ENCODE measurements at places on chromosomes 5 and 9. TPM values are rescaled to one million over a fixed set of nuclear protein-coding genes. Genes with fewer than 3 reads are reported as not detected.
A peak's percentile ranks its signal among the peaks of the same experiment; 100 is the strongest.

DNA sequence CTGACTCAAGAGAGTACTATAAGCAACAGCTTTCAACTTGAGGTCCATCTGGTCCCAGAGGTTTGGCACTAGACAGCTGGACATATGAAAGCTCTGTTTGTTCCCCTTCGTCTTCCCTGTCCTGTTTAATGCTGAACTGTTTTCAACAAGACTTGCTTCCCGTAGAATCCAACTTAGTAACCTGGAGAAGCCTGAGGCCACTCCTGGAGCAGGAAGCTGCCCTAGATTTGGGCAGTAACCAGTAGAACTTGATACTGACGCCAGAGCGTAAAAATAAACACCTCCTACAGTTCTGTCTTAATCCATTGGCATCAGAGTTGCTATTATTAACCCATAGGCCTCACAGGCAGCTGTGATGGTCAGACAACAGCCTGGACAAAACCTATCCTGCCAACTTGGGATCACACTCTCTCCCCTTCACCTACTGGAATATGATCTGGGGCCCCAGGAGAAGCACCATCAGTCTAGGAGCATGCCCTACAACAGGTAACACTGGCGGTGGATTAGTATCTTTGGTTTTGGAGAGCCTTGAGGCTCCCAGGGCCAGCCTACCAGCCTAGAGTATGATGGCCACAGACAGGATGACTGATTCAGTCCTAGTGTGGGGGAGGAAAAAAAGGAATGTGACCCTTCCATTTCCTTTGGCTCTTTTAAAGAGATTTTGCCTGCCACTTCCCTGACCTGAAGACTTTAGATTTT, 29.2 kb downstream of the RUSC2 start:
- DNase-seq: no peak

NMUR2 gene
- 6.4 TPM for total RNA-seq

DNA sequence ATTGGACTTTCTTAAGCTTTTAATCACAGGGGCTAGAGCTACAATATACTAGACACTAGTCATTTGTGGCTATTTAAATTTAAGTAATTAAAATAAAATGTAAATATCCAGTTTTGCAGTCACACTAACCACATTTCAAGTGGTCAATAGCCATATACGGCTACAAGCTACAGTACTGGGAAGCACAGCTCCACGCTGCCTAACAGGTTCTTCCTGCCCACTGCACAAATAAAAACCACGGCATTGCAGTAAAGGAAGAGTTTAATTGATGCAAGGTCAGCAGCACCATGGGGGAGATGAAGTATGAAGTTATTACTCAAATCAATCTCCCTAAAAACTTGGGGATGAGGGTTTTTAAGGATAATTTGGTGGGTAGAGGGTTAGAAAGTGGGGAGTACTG, 134.1 kb downstream of the LURAP1L start:
- DNase-seq: no peak

PCDHGC5 gene
- not detected for total RNA-seq

GRCh38 chr5:162393534-162393933, 326.0 kb downstream of the GABRG2 start:
- no peak for DNase-seq

PCDHGA2 gene
- not detected for total RNA-seq

CNTNAP3B gene
- total RNA-seq: 10.6 TPM

- peak; percentile 35 for DNase-seq
These were observed 791.9 kb upstream of the CDH6 start for GRCh38 chr5:30401479-30402058.

GRCh38 chr5:116922532-116922931, 347.9 kb upstream of the SEMA6A start:
- no peak for DNase-seq

VCAN gene
- total RNA-seq: 132 TPM

DNA sequence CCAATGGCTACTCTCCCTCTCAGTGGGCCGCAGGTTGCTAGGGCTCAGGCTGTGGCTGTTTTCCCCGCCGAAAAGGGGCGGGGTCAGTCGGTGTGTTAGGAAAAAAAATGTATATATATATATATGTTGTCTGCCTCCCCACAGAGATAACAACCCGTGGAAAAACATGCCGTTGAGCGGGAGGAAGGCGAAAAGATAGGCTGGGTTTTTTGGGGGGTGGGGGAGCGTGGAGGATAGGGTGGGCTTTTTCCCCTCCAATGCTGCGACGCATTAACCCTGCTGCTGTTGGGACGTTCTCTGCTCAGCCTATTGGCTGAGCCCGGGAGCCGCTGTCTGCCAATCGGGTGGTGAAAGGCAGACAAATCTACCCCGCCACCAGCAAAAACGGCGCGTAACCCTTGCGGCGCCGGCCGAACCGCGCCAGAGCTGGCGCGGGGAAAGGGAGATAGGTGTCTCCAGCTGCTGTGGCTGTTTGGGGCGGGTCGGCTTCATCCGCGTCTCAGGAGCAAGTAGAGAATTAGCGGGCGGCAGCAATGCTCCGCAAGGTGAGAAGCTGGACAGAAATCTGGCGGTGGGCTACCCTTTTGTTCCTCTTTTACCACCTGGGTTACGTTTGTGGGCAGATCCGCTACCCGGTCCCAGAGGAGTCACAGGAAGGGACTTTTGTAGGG, at the start of gene PCDHGC4:
Gene PCDHGC4, plus strand, starts transcription at position 390 of the 671 bp plus-strand sequence. Its CDS starts 144 bp downstream, at position 534.
- no peak for DNase-seq

DNAJA1 gene
- total RNA-seq: 128 TPM

- DNase-seq: no peak
These were observed 65.7 kb upstream of the EIF4EBP3 start for GRCh38 chr5:140481758-140482157.

- DNase-seq: no peak
These were observed 27.7 kb upstream of the TRIO start for GRCh38 chr5:14115323-14115895.

DNA sequence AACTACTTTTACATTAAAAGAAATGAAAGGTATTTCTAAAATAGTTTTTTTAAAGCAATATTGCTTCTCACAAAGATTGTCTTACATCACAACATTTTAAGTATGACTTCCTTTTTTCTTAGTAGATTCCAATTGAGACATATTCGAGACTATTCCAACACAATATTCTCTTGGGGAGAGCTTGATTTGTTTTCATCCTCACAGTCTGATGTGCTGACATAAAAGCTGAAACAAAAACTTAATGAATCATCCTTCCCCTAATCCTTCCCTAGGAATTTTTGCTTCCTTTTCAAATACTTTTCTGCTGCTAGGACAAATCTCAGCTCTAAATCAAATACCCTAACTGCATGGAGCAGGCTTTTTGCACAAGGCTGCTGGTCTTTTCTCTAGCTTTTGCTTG, 245.8 kb upstream of the MAP3K1 start:
- DNase-seq: no peak
